Fibroblast of skin of right biceps (primary cell): ENCODE measurements at places on chromosomes 5 and 9.

DNA sequence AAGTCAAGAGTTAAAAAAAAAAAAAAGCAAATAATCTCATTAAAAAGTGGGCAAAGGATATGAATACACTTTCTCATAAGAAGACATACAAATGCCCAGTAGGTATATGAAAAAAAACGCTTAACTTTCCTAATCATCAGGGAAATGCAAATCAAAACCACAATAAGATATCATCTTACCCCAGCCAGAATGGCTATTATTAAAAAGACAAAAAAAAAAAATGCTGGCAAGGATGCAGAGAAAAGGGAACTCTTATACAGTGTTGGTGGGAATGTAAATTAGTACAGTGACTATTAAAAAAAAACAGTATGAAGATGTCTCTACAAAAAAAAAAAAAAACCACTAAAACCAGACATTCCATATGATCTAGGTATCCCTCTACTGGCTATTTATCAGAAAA, 79.4 kb downstream of the LPAR1 start:
- DNase-seq: peak; percentile 29

- DNase-seq: no peak
These were observed 418.3 kb upstream of the IRX1 start for GRCh38 chr5:3177338-3177737.

DNA sequence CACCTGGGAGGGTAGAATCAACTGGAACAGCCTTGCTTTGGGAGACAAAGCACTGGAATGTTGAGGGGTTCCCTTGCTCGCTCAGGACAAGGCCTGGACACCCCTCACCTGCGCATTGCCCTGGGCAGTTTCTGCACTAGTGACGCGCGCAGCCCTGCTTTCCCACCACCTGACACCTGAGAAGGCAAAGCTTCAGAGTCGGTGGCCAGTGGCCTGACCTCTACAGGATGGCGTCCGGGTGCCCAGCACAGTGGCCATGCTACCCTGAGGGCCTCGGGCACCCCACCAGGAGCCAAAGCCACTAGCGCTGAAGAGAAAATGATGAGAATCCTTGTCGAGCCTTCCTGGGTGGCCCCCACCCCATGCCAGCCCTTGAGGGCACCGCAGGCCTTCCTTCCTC, 161.3 kb downstream of the OLFM1 start:
- DNase-seq: no peak

- DNase-seq: peak; percentile 12
These were observed 2.5 kb downstream of the TJP2 start for GRCh38 chr9:69176471-69177171.

GRCh38 chr5:61783481-61783880, 451.4 kb downstream of the ZSWIM6 start:
- no peak for DNase-seq

DNA sequence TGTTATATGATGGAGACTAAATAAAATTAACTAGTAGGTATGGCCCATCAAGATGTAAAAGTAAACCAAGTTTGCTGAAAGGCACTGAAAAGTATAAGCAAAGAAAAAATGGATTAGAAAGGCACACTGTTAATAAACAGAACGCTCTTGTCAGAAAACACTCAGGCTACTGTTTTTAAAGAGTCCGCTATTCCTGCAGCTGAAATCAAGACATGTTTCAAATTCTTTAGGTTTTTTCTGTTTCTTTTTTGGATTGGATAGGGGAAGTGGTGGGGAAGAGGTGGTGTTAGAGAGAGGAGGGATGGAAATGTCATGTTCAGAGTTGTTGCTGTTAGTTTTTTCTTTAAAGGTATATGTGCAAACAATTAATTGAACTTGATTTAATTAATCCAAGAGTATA, 17.5 kb downstream of the OSTF1 start:
- DNase-seq: no peak

DNA sequence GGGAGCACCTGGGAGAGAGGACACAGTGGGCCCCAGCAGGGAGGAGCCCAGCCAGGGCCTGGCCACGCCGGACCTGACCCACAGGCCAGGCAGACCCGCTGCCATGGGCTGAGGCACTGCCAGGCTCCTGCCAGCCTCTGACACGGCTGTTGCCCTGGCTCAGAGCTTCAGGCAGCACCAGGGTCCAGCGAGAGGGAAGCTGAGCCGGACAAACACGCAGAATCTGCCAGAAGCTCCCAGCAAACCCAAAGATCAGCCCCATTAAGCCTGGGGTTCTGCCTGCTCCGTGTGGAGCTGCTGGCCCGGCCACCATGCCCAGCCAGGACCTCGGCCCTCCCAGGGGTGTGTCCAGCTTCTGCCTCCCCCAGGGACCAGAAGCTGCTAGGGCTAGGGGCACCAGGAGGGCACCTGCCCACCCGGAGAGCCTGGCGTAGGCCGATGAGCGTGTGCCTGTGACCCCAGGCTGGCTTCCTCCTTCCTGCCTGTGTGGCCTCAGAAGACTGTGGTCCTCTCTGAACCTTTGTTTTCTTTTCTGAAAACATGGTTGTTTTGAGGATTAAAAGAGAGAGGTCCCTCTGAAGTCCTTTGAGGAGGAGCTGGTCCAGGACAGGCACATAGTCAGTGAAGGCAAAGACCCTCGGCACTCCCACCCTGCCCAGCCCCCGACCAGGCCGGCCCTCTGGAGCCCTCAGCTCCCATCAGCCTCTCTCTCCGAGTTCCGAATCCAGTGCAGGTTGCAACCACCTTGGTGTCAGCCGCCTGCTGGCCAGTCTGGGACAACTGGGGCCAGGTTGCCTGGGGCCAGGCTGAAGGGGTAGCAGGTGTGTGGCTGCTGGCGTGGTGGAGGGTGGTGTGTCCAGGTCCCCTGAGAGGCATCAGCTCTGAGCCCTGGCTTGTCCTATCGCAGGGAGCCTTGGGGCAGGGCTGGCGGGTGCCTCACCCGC, 39.6 kb downstream of the KCNT1 start:
- no peak for DNase-seq

- DNase-seq: no peak
These were observed 22.4 kb upstream of the NCS1 start for GRCh38 chr9:130149654-130150286.

GRCh38 chr5:180718810-180719453, 20.9 kb downstream of the OR2Y1 start:
- peak; percentile 15 for DNase-seq

GRCh38 chr5:14367364-14367763, 214.2 kb upstream of the OTULINL start:
- no peak for DNase-seq

DNA sequence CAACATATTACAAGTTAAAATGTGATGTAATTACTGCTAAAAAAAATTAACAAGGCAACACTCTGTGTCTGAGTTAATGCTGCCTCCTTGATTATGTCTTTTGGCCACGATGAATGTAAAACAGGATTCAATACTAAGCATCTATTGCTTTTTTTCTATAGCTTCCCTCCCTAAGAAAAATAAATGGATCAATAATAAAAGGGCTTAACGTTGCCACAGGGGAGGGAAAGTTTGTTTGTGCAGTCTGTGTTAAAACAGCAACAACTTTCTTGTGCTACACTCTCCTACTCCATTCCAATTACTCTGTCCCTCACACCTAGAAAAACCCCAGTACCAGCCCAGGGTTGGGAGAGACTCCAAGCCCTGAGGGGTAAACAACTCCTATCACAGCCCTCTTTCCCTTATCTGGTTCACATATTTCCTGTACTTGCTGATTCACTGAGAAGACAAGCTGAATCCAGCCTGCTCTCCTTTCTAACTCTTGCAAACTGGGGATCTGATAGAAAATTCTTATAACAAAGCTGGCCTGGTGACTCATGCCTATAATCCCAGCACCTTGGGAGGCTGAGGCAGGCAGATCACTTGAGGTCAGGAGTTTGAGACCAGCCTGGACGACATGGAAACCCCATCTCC, 44.8 kb downstream of the PTPN3 start:
- DNase-seq: peak; percentile 46

GRCh38 chr5:76500633-76501393, 97.7 kb downstream of the IQGAP2 start:
- DNase-seq: peak; percentile 55

GRCh38 chr5:35826554-35826953, 30.1 kb upstream of the IL7R start:
- DNase-seq: no peak

GRCh38 chr5:58075907-58076306, 384.0 kb downstream of the PLK2 start:
- DNase-seq: no peak

- no peak for DNase-seq
These were observed 130.1 kb upstream of the OSMR start for GRCh38 chr5:38715696-38716095.

- no peak for DNase-seq
These were observed 190.0 kb upstream of the S1PR3 start for GRCh38 chr9:88801214-88801796.

DNA sequence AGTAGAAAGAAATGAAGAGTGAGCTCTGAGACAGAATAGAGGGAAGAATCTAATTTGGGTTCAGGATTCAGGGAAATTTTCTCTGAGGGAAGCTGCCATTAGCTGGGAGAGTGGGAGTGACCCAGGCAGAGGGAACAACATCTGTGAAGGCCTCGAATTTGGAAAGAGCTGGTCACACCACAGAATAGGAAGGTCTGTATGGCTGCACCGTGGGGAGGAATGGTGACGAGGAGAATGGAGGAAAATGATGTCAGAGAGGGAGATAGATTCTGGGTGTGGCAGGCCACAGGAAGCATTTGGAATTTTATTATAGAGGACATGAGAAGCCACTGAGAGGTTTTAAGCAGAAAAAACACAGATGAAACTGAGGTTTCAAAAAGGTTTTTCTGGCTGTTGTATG, 98.5 kb downstream of the MAMDC2 start:
- no peak for DNase-seq

- DNase-seq: peak; percentile 88
These were observed 227.3 kb upstream of the DAPK1 start for GRCh38 chr9:87270221-87270847.

DNA sequence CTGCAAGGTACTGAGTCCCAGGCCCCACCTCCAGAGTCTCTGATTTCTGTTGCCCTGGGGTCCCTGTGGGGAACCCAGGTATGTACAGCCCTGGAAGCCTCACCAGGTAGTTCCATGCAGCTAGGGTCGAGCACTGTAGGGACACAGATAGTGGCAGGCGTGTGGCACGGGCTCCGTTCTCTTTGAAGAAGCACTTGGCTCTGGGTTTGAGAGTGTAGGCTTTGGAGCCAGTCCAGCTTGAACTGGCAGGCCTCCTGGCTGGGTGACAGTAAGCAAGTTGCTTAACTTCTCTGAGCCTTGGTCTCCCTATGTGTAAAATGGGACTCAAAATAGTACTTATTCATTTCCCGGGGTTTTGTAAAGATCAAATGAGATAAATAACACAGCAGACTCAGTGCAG, 5.6 kb downstream of the OLFM1 start:
- DNase-seq: no peak

- peak; percentile 65 for DNase-seq
These were observed 352.7 kb downstream of the EBF1 start for GRCh38 chr5:158746979-158747378.

DNA sequence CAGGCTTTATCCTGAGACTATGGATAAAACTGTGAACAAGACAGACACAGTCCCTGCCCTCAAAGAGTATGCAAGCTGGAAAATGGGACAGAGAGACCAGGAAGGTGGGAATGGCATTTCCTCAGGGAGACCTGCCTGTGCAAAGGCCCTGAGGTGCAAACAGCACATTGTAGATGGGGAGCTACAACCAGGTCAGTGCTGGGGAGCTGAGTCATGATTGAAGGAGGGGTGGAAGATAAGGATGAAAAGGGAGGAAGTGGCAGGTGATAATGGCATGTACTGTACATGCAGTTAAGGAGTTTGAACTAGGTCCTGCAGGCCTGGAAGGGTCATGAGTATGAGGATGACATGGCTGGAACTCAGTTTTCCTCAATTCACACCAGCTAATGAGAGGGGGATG, 75.5 kb upstream of the BOD1 start:
- DNase-seq: no peak

- DNase-seq: no peak
These were observed 84.7 kb upstream of the TNFAIP8 start for GRCh38 chr5:119270960-119271757.

- peak; percentile 30 for DNase-seq
These were observed 130.4 kb upstream of the SLIT3 start for GRCh38 chr5:169431386-169431785.

DNA sequence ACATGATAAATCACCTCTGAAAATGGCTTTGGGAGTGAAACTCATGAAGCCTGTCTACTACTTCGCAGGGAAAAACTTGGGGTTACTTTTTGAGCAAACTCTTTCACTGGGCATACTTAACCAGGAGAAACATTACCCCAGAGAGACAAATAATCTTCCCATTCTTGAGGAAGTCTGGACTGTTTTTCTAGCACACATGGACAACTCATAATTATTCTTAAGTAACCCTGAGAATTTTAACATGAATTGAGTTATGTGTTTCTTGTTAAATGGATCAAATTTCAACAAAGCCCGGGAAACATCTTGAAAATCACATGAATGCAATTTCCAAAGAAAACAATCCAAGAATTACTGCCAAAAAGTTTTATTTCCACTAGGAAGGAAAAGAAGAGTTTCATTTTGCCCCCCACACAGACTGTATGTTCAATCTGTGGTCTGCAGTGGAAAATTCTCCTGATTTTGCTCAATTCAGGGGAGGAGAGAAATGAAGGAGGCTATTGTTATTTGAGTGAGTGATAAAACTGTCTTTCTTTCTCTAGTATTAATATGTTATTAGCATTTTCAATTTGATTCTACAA, 564.8 kb upstream of the CLINT1 start:
- peak; percentile 71 for DNase-seq

DNA sequence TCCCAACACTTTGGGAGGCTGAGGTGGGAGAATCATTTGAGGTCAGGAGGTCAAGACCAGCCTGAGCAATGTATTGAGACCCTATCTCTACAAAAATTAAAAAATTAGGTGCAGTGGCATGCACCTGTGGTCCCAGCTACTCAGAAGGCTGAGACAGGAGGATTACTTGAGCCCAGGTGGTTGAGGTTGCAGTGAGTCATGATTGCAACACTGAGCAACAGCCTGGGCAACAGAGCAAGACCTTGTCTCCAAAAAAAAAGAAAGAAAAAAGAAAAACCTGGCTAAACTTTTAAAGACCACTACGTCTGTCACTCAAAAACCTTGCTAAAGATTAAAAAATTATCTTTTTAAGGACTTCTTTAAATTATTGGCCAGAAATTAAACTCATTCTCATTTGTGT, 59.8 kb upstream of the ABCA1 start:
- no peak for DNase-seq

GRCh38 chr5:2912741-2913140, 161.3 kb upstream of the IRX2 start:
- DNase-seq: no peak

- no peak for DNase-seq
These were observed 180.6 kb upstream of the IER5L start for GRCh38 chr9:129358621-129359154.

DNA sequence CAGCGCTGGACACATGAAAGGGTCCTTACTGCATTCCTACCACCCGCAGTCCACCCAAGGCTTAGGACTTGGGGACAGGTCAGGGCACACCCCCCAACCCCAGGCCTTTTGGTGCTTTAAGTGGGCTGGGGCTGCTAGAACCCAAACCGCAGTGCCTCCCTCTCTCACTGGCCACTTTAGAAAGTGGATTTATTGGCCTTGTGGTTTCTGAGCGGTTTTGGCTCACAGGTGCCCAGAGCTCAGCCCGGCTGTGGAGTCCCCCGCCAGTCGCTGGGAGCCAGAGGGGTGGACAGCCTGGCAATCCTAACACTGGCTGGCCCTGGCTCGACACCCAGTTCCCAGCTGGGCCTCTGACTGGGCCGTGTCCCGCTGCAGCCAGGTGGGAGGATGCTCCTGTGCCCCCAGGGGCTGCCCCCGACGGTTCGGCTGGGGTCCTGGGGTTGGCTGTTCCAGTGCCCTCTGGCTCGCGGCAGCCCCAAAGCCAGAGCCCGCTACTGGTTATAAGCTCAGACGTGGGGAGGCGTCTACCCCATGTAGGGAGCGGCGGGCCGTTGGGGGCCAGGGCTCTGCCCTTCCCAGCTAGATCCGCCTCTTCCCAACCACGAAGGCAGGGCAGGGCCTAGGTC, 65.2 kb upstream of the RNU6ATAC start:
- DNase-seq: no peak
